ENCODE measurements at places on chromosomes 4 and X. TPM values are rescaled to one million over a fixed set of nuclear protein-coding genes. Genes with fewer than 3 reads are reported as not detected.

- no peak for DNase-seq
Measured at GRCh38 chr4:38106311-38106710, 146.1 kb downstream of the PTTG2 start.

SLC16A2 gene
- 6.9 TPM for total RNA-seq

DNA sequence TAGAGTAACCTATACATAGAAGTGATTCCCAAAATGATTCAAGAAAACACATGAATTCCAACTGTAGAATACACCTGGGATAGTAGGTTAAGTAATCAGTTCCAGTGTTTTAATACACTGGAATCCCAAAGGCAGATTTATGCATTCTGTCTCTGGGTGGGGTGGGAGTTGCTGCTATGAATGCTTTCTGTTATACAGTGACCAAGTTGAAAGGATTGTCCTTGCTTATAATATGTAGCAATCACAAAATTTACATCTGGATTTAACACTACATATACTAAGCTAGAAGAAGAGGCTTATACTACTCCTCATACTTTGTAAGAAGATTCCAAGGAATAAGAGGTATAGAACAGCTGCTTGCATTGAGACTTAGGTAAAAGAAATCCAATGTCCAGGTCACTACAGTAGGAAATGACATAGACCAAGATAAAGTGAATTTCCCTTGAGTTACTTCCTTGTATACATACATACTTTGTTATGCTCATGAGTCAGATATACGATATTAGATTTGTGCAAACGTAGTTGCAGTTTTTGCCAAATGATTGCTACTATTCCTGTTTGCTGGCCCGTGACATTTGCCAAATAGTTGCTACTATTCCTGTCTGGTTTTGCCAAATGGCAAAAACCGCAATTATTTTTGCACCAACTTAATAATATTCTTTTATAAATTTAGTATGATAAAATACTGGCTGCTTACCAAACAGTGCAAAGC, 210.5 kb upstream of the DIAPH2 start:
- no peak for DNase-seq

GRCh38 chr4:153207567-153207966, 3.3 kb downstream of the TRIM2 start:
- DNase-seq: no peak

GRCh38 chr4:154390324-154390723, 101.3 kb downstream of the DCHS2 start:
- no peak for DNase-seq

DNA sequence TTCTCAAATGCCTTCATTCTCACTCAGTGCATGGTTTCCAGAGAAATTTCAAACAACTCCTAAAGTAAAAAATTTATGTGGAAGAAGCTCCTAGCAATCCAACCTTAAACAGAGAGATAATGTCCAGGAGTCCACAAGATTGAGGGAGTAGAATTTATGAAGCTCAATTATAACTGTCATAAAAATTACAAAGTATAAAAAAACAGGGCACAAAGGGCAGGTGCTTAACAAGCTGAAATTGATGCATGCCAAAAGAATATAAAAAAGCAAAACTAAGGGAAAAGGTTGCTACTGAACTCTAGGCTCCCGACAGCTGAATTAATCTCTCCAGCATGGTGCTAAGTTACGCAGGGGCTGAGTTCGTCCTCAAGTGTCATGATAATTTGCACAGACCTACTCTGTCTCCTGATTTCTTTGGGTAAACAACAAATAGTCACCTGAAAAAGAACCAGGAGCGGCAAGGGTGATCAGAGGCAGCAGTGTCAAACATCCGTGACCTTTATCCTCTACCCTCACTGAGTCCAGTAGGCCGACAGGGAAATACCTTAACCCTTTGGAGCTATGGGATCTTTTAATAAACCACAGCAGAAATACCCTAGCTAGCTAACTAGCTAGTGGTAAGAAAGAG, 47.2 kb upstream of the RELL1 start:
- DNase-seq: no peak

DNA sequence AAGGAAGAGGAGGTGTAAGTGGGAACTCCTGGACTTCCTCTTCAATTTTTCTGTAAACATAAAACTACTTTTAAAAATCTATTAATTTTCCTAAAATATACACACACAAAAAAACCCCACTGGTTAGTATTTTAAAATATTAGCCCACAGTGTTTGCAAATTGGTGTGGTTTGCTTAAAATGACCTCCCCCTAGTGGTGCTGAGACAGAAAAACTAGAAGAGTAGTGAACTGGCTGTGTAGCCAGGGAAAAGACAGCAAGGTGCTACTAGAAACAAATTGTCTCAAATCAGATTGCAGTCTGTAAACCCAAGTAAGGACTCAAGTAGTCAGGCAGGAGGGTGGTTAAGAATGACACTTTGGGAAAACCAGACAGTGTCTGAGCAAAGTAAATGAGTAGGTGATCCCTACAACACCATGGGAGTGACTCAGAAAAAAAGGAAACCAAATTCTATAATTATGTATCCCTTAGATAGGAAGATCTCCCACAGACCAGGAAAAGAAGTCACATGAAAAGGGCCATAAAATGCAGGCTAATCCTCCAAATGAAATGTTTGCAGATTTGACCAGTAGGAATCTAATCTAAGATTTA, 26.0 kb downstream of the AMTN start:
- DNase-seq: no peak

TRIM75 gene
- total RNA-seq: not detected

DNA sequence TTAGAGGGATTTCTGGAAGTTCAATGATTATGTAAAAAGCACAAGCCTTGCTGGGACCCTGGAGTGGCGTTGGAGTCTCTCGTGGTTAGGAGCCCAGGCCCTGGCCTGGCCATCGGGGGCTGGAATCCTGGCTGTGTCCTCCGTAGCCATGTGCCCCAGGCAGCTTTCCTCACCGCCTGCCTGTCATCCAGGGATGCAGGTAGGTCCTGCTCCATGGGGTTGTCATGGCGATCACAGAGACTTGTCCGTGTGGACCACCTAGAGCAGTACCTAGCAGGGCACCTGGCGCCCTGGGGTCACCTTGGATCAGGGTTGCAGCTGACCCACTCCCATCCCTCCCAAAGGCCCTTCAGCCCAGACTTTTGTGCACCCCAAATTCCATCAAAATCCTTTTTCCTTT, 30.2 kb upstream of the WFS1 start:
- DNase-seq: no peak

- DNase-seq: no peak
Measured at GRCh38 chr4:114076899-114077570, 97.6 kb upstream of the ARSJ start.

GRCh38 chrX:64150775-64151174, 54.7 kb downstream of the AMER1 start:
- no peak for DNase-seq

- no peak for DNase-seq
Measured at GRCh38 chr4:112348488-112349158, 51.5 kb downstream of the ALPK1 start.

DNA sequence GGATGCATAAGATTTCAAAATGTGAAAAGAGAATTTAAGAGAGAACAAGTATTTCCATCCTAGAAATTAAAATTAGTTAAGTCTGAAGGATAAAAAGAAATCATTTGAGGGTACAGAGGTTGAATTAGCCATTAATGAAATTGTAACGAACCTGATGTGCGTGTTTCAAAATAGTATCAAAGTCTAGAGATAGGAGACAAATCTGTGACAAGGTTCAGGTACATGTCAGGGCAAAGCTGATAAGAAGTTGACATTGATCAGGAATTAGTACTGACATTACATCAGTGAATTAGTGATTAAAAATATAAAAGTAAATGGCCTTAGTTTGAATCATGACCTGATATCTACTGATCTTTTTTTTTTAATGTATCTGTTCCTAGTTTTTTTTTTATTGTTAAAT, 62.3 kb downstream of the UGT2B10 start:
- DNase-seq: no peak

All from vagina (tissue), 2 donors.